ENCODE measurements at places on chromosomes 5 and 9. TPM values are rescaled to one million over a fixed set of nuclear protein-coding genes. Genes with fewer than 3 reads are reported as not detected.

The ZBTB26 gene
- total RNA-seq, result 1.8 TPM

The PTGS1 gene
- 1.5 TPM for total RNA-seq

The CARD9 gene
- under 0.01 TPM for total RNA-seq

The ANKRD34B gene
- not detected for total RNA-seq

The GLRA1 gene
- total RNA-seq, result not detected

The SPINK4 gene
- not detected for total RNA-seq

The IL7R gene
- total RNA-seq, result 3.8 TPM

The OR1Q1 gene
- total RNA-seq, result not detected

The FOXE1 gene
- not detected for total RNA-seq

The VLDLR gene
- 1.4 TPM for total RNA-seq

The F12 gene
- 1.4 TPM for total RNA-seq

The ARRDC1 gene
- 29.7 TPM for total RNA-seq

The KYAT1 gene
- 8.2 TPM for total RNA-seq

The FAM221B gene
- total RNA-seq, result not detected

The AQP7 gene
- total RNA-seq, result 0.07 TPM

The CFAP90 gene
- not detected for total RNA-seq

The NMUR2 gene
- not detected for total RNA-seq

The RIMOC1 gene
- total RNA-seq, result 15.1 TPM

The ESM1 gene
- total RNA-seq, result 463 TPM

The TMC1 gene
- 0.13 TPM for total RNA-seq

The TTLL11 gene
- total RNA-seq, result 2.7 TPM

The C5orf34 gene
- 4.3 TPM for total RNA-seq
